Activated naive CD8-positive, alpha-beta T cell treated with anti-CD3 and anti-CD28 coated beads for 36 hours (primary cell): ENCODE measurements at places on chromosomes 11 and 22. TPM values are rescaled to one million over a fixed set of nuclear protein-coding genes. Genes with fewer than 3 reads are reported as not detected.

- no peak for DNase-seq
Measured at GRCh38 chr11:31764766-31765165, 46.4 kb downstream of the PAX6 start.

DNA sequence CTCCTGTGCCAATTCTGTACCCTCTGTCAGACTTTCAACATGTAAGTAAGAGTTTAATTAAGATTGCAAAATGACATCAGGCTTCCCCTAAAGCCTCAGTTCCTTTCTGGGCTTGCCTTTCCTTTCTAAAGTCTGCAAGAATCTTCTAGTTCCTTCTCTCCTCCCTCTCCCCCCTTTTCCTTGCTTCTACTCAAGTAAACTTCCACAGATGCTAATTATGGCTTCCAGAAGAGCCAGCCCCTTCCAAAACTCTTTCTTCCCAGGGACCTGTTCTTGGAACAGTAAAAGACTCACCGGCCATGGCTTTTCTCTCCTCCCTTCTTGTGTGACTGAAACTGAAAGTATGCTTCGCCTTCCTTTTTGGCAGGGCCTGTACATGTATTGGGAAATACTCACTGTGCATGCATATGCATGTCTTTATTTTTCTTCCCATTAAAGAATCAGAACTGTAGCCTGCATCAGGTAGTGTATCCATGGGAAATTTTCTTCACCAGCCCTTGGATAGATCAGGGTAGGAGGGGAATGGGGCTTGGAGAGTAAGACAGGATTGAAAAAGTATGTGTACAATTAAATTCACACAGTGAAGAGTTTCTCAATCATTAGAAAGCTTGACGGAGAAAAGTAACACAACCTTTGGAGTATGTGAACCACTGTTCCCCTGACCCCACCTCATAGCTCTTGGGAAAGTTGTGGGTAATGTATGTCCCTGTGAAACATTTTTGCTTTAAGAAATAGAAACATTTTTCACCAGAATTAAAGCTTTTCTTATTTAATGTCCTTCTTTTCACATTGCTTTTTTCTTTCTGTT is at the start of gene CASP1:
Gene CASP1, minus strand, starts transcription at position 332 of the 808 bp plus-strand sequence. Its CDS starts 31 bp downstream, at position 301.
- DNase-seq: peak; percentile 14

DNA sequence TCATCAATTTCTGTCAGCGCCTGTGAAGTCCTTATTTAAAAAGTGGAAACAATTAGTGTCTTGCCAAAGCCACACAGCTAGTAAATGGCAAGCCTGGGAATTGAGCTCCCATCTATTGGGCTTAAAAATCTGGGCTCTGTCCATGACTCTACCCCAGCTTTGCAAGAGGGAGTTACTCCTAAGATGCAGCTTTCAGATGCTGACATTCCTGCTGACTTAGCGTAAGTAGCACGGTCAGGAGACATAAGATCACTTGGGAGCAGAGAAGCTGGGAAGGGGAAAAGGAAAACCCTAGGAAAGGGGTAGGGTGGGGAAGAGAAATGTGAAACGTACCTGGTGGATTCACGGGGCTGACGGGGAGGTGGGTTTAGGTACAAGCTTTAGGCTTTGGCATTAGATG is 36.0 kb upstream of the OR4B1 start:
- no peak for DNase-seq

GRCh38 chr22:40838486-40838885 is 18.0 kb downstream of the ST13 start:
- DNase-seq: no peak

GRCh38 chr11:133991101-133991500 is 34.3 kb upstream of the IGSF9B start:
- peak; percentile 16 for DNase-seq

GRCh38 chr11:128029219-128029722 is 558.1 kb downstream of the ETS1 start:
- DNase-seq: no peak

DNA sequence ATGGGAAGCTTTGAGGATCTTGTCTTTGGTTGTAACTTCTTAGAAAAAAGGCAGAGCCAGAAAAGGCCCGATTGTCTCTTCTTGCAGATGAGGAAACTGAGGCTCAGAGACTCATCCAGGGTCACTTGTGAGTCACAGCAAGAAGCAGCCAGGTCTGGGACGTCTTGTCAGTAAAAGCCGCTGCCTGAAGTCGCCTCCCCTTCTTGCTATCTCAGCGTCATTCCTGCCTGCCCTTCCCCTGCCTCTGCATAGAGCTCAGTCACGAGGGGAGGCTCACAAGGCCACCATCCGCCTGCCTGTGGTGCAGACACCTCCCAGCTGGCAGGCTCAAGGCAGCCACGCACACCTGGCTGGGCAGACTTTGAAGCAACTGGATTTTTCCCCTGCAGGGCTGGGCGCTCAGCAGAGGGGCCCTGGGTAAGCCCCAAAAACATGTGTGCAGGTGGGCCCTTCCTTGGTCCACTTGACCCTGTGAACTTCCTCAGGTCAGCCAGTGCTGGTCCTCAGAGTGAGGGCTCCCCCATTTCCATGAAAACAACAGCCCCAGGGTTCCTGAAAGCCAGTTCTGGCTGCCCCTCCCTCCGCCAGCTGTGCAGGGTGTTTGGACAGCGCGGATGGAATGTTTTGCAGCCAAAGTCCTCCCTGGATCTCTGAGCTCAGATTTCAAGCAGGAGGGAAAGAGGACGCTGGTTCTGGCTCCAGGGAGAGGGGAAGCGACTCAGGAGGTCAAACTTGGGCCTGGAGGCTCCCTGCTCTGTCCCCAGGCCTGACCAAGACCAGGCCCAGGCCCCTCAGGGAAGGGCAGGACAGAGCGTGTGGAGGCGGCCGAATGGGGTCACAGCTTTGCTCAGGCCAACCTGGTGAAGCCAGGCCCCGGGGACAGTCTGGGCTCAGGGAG is 6.0 kb upstream of the RAB3IL1 start:
- no peak for DNase-seq

DNA sequence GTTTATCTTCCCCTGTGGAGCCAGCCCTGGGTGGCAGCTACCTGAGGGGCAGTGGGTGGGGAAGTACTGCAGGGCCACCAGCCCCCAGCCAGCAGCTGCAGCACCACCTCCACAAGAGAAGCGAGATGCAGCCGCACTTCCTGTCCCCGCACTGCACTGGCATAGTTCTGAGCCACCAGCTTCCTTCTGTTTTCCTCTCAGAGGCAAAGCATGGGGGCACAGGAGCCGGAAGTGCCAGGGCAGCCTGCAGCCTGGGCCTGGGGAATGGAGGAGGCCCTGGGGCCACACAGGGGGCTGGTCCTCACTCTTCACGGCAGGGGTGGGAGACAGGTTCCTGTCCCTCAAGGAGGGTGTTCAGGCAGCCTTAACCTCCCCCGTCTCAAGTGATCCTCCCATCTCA is 11.9 kb upstream of the SH3BP1 start:
- peak; percentile 50 for DNase-seq

DNA sequence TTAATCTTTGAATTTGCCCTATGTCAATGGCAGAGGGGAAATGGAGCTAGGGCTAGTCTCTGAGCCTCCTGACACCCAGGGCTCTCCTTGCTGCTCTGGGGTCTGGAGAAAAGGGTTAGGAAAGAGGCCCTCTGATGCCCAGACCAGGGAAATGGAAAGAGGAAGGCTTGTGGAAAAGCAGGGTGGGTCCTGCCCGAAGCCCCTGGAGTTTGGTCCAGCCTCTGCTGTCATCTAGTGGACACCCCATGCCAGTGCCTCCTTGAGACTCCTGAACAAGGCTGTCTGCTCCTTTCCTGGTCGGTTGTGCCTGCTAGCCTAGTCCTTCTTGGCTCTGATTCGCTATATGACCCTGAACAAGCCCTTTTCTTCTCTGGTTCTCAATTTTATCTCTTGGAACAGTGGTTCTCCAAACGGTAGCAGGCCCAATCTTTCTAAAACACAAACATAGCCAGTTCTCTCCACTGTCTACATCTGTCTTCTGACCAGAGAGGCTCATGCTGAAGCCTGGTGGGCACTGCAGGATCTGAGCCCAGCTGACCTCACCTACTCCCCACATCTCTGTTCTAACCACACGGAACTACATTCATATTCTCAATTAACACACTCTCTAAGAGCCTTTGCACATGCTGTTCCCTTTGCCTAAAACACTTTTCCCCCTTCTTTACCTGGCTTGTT is 8.8 kb upstream of the PLA2G3 start:
- DNase-seq: peak; percentile 25

GRCh38 chr11:113065330-113065729 is 104.1 kb downstream of the NCAM1 start:
- no peak for DNase-seq

DNA sequence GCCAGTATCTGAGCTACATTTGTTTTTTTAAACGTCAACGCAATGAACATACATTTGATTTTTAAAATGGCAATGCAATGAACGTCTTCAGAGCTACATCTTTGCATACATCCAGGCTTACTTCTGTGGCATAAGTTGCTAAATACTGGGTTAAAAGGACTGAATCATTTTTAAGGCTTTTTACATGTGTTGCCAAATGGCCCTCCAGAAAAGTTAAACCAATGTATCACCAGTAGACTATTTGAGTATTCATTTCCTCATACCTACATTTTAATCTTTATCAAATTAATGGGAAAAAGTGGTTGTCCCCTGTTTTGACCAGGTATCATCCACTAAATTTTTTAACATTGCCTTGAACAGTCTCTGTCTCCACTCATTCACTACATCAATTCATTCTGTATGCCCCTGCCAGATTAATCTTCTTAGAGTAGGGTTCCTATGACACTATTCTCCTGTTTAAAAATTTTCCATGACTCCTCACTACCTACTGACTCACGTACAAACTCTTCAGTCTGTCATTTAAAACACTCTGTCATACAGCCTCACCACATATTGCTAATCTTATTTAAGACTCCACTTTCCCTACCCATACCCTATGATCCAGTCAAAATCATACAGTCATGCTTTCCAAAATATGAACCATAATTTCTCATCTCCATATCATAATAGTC is 12.4 kb upstream of the PRRG4 start:
- DNase-seq: no peak

DNA sequence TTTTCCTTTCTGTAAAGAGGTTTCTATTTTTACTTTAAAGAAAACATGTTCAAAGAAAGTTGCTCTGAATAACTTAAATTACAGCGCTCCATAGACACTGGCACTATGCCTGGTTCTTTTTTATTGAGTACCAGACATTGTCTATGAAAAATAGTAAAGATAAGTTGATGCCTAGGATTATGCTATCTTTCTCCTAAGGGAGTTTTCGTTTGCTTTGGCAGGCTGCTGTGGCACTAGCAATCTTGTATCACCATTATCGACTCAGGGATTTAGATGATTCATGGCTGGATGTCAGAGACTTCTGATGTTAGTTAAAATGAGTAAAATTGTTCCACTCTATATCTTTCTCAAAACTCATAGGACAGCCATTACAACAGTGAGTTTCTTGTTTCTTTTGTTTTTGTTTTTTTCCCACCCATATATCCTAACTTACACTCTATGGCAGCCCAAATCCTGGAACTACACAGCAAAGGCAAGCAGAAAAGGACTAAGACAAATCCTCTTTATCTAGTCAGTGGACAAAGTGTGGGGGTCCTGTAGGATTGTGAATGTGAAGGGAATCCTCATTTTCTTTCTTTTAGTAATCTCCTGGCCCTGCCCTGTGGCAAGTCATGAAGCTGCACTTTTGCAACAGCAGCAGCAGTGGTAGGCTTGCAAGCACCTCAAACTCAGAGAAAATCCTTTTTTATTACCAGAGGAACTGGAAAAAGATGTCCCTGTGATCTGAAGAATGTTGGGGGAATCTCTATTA is 20.7 kb downstream of the SLN start:
- DNase-seq: no peak

DNA sequence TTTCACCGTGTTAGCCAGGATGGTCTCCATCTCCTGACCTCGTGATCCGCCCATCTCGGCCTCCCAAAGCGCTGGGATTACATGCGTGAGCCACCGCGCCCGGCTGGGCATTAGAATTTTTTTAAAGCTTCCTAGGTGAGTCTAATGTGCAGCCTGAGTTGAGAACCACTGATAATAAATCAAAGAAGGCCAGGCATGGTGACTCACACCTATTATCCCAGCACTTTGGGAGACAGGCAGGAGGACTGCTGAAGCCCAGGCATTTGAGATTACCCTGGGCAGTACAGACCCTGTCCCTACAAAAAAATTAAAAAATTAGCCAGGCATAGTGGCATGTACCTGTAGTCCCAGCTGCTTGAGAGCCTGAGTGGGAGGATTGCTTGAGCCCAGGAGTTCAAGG is 13.7 kb downstream of the MEI1 start:
- no peak for DNase-seq

DNA sequence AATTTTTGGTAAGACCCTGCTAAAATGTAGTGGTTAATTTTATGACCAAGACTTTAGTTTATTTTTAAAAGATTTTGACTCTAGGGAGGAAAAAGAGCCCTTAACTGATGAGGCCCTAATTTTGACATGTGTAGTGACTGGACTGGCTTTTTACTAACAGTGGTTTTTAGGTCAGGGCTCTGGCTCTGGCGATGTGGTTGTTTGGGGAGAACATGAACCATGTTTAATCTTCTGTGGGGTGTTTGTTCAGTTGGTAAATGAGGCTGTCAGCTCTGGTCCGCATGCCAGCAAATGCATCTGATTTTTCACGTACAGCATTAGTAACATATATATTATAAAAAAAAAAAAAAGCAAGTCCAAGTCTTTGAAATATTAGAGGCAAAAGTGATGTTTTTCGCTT is 104.3 kb downstream of the EXT2 start:
- no peak for DNase-seq

The FGF19 gene
- not detected for total RNA-seq

The LRRC4C gene
- not detected for total RNA-seq

The MRPL17 gene
- total RNA-seq: 143 TPM

The JHY gene
- 3.2 TPM for total RNA-seq

The LRRC56 gene
- total RNA-seq: 1.4 TPM

The TSGA10IP gene
- not detected for total RNA-seq

The RFPL3 gene
- total RNA-seq: not detected

The MICAL2 gene
- total RNA-seq: 54.4 TPM

The OR4C6 gene
- not detected for total RNA-seq

The CYB5R3 gene
- total RNA-seq: 62.7 TPM
